ENCODE measurements at places on chromosomes 11 and 22.

- no peak for DNase-seq
These were observed 5.3 kb downstream of the CD44 start for GRCh38 chr11:35144136-35144741.

GRCh38 chr11:67631411-67631810 is 1.7 kb upstream of the NUDT8 start:
- no peak for DNase-seq

GRCh38 chr22:47434336-47435203 is 672.1 kb downstream of the TBC1D22A start:
- no peak for DNase-seq

GRCh38 chr22:19178065-19178656 is 375 bp downstream of the SLC25A1 start:
- DNase-seq = no peak

DNA sequence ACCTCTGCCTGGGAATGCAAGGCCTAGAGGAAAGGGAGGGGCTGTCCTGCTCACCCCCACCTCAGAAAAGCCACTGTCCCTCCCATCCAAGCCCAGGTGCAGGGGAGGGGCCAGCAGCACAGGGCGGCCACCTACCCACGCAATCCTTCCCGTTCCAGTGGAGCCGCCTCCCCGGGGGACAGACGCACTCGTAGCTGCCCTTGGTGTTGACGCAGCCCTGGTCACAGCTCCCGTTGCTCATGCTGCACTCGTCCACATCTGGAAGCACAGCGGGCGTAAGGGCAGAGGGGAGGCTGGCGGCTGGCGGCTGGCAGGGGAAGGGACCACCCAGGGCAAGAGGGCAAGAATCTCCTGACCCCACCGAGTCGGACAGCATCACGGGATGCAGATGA is 40.3 kb upstream of the TTLL12 start:
- DNase-seq = no peak

Measured in pulmonary artery endothelial cell (primary cell).